ENCODE measurements at places on chromosomes 6 and 20.

- no peak for DNase-seq
Observed at GRCh38 chr6:160161647-160161986, 40.0 kb downstream of the SLC22A1 start.

DNA sequence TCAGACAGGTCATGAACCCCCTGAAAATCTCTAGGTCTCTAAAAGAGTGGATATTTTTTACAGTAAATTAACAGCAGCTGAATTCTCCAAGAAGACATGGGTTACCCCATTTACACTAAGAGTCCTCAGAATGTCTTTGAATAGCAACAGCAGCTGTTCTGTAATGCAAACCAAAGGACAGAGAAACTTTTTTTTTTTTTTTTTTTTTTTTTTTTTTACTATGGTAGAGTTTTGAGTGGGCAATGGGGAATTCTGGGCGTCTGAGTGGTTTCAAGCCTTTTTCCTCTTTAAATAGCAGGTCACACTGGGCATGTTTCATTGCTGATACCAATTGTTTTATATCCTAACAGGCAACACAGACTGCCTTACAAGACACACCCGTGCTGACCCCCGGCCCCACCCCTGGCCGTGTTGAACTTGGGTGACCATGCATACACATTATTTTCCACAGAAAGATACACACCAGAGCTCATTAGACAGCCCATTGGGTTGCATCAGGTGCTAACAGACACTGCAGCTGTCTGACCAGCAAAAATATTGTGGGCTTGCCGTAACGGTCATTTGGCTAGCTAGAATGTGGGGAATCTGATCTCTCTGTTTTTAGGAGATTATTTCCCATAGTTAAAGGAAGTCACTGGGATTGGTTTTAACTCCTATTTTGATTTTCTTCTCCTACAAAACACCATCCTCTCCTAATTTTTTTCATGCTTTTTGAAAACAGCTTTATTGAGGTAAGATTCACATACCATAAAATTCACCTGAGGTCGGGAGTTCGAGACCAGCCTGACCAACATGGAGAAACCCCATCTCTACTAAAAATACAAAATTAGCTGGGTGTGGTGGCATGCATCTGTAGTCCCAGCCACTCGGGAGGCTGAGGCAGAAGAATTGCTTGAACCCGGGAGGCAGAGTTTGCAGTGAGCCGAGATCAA lies 26.7 kb upstream of the IRF4 start:
- DNase-seq, result no peak

DNA sequence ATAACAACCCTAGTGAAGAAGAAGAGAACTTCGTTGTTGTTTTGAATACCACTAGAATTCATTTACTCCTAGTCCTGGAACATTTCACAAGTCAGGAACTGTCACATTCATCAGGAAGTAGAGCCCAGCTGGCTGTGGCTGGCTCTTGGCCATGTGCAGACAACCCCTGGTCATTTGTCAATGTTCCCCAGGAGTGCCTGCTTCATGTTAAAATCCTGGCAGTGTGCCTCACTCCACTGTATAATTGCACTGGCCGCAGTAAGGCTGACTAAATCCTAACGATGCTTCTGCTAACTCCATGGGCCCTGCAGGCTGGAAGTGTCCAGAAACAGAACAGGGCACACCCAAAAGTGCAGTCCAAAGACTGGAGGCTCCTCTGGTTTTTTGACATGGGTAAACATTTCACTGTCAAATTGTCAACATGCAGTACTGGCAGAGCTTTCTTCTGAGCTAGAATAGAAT lies 41.5 kb upstream of the ADGRF1 start:
- DNase-seq, result peak; percentile 85

- no peak for DNase-seq
Observed at GRCh38 chr6:80282913-80283554, 176.6 kb downstream of the BCKDHB start.

GRCh38 chr20:39489986-39490560 lies 527.9 kb downstream of the DHX35 start:
- DNase-seq, result no peak

DNA sequence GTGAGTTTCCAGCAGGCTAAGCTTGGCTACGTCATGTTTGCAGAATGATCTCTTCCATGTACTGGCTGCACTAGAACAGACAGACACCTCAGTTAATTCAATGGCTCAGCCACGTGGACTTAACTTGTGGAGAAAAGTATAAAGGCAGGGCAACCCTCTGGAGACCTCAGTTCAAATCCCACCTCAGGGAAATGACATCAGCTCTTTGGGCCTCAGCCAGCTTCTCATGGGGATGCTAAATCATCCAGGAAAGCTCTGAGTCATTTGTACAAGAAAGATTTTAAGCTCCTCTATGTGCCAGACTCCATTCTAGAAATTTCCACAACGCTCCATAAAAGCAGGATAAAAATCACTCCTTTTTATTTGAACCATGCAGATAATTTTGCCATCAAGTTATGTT lies 128.5 kb upstream of the SALL4 start:
- no peak for DNase-seq

GRCh38 chr6:11766043-11766442 lies 12.6 kb downstream of the ADTRP start:
- no peak for DNase-seq

- no peak for DNase-seq
Observed at GRCh38 chr20:55456316-55456940, 548.9 kb downstream of the CBLN4 start.

DNA sequence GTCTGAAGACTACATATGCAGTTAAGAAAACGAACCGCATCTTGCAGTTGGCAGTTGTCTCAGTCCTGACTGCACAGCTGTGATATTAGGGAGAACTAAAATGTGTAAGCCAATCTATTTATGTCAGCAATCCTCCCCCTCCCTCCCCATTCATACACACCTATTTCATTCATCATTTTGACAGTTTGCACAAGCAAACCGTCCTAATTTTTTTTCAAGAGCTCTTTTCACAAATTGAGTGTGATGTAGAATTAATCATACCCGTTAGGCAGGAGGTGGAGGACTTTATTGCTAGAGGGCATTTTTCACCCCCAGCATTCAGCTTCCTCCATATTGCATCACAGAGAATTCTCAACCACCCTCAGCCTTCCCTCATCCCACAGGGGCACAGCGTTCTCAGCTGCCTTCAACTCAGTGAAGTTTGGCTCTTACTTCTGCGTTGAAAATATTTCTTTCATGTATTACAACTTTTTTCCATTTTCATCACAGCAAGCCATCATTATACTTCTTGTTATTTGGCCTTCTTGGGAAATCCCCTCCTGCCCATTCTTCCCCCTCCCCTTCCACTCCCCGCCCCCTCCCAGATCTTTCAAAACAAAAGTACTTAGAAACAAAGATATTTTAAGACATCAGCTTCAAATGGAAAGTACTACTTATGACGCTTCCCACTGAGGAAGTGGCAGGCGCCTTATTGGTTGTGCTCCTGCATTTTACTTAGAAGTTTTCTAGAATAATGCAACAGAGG lies 37.5 kb downstream of the NOX3 start:
- no peak for DNase-seq

DNA sequence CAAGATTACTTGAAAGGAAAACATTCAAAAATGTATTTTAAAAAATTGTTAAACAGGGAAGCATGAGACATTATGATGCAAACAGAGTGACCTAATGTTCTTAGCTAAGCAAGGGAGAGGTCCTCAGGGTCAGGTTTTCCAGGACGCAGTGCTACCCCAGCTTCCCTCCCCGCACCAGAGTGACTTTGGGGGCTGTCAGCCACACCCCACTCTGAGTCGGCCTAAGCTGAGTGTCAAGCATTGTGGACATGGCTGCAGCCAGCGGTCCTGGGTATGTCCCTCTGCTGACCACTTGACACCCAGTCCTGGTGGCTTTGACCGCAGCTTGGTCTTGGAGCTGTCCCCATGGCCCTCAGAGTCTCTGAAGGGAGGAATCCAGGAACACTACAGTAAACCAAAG lies 54.9 kb upstream of the CD93 start:
- no peak for DNase-seq

DNA sequence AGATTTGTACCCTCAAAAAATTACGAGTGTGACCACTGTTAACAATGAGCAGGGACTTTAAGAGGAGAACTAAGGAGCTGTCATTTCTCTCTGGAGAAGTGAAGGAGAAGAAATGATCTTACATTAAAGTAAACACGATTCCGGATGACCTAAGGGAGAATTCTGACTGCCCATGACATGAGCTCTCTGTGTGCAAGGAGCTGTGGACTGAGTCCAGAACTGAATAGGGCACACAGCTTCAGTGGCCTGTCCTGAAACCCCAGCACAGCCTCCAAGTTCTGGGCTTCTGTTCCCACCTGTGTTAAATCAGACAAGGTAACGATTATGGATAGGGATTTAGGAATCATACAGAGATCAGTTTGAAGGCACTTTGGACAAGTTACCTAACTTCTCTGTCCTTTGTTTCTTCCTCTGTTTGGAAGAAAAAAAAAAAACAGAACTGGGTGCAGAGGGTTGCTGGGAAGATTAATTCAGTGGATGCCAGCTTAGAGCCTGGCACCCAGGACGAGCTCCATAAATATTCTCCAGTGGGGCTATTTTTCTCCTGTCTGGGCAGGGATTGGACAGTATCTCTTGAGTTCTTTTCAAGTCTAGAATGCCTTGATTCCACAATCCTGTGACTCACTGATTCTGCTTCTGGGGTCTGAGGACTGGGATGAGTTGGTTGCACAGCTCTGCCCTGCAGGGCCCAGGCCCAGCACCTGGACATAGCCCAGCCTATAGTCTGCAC lies 65.7 kb downstream of the MRPL14 start:
- no peak for DNase-seq

Data from NCI-H774 (cell line).